ENCODE measurements at places on chromosomes 16 and 17. TPM values are rescaled to one million over a fixed set of nuclear protein-coding genes. Genes with fewer than 3 reads are reported as not detected.

GRCh38 chr17:27502526-27503324 lies 46.5 kb downstream of the KSR1 start:
- no peak for DNase-seq
- no peaks in the 10 kb centered on the region for H3K4me1 ChIP-seq
- no peaks in the 10 kb centered on the region for H3K27me3 ChIP-seq
- H3K4me3 ChIP-seq = no peak overlapping the region
- no peaks in the 10 kb centered on the region for H3K36me3 ChIP-seq

DNA sequence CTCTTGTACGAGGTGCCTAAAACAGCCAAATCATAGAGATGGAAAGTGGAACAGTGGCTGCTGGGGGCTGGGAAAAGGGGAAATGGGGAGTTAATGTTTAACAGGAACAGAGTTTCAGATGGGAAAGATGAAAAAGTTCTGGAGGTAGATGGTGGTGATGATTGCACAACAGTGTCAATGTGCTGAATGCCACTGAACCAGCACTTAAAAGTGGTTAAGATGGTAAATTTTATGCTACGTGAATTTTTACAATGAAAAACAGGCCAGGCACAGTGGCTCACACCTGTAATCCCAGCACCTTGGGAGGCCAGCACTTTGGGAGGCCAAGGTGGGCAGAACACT lies 130.4 kb downstream of the C16orf78 start:
- H3K4me1 ChIP-seq = no peaks in the 10 kb centered on the region
- no peak for DNase-seq
- no peak overlapping the region for H3K4me3 ChIP-seq

- no peaks in the 10 kb centered on the region for H3K36me3 ChIP-seq
- no peak for DNase-seq
- no peak overlapping the region for H3K27ac ChIP-seq
These were observed 193.4 kb downstream of the FOXL1 start for GRCh38 chr16:86771506-86772460.

GRCh38 chr17:76384987-76385891 lies 830 bp downstream of the SPHK1 start:
- H3K27me3 ChIP-seq = no peaks in the 10 kb centered on the region
- peak overlapping the region; percentile 79 for H3K27ac ChIP-seq
- H3K36me3 ChIP-seq = no peaks in the 10 kb centered on the region
- H3K4me3 ChIP-seq = peak overlapping the region; percentile 59
- DNase-seq = no peak
- H3K4me1 ChIP-seq = peaks cover 13% of the 10 kb centered on the region

DNA sequence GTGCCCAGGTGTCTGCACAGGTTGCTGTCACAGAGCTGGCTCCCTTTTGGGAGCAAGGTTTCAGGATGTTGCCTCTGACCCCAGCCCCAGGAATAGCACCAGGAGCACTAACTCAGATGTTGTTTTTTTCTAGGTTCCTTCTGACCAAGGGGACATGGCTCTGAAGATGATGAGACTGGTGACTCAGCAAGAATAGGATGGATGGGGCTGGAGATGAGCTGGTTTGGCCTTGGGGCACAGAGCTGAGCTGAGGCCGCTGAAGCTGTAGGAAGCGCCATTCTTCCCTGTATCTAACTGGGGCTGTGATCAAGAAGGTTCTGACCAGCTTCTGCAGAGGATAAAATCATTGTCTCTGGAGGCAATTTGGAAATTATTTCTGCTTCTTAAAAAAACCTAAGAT lies 28.1 kb downstream of the SCPEP1 start:
- H3K27me3 ChIP-seq = no peaks in the 10 kb centered on the region
- no peaks in the 10 kb centered on the region for H3K36me3 ChIP-seq
- DNase-seq = no peak
- H3K27ac ChIP-seq = no peak overlapping the region

The MLKL gene
- total RNA-seq = 4.8 TPM

The KIF2B gene
- not detected for total RNA-seq

The CLEC18B gene
- not detected for total RNA-seq

The EME1 gene
- total RNA-seq = 15.3 TPM

The PRR35 gene
- 2.2 TPM for total RNA-seq

The METTL9 gene
- total RNA-seq = 86.1 TPM

The MYCBPAP gene
- 2.2 TPM for total RNA-seq
